Smooth muscle cell of the umbilical artery (primary cell): ENCODE measurements at places on chromosomes 16 and 17. TPM values are rescaled to one million over a fixed set of nuclear protein-coding genes. Genes with fewer than 3 reads are reported as not detected.

The UTS2R gene
- total RNA-seq: not detected in 2 replicates

The ZNF385C gene
- not detected in 2 replicates for total RNA-seq

The SOX8 gene
- under 0.01 and 0.14 TPM in 2 replicates for total RNA-seq

The ERBB2 gene
- 37.4 and 48.8 TPM in 2 replicates for total RNA-seq

The SLC5A11 gene
- not detected in 2 replicates for total RNA-seq

The CHD9NB gene
- 1.5 and 2.2 TPM in 2 replicates for total RNA-seq

The ARHGAP27 gene
- 0.59 and 2.7 TPM in 2 replicates for total RNA-seq

The FAM117A gene
- total RNA-seq: 3.9 and 4.0 TPM in 2 replicates

The PRSS27 gene
- total RNA-seq: 0.30 and 0.42 TPM in 2 replicates

The FGF11 gene
- 5.3 and 7.2 TPM in 2 replicates for total RNA-seq

The CLEC18C gene
- 0.23 and 0.59 TPM in 2 replicates for total RNA-seq

The KRTAP16-1 gene
- not detected in 2 replicates for total RNA-seq

The GOSR2 gene
- 67.4 and 76.4 TPM in 2 replicates for total RNA-seq

The CTU2 gene
- total RNA-seq: 13.5 and 14.3 TPM in 2 replicates

The TSPAN10 gene
- total RNA-seq: 2.1 and 3.6 TPM in 2 replicates

The TEKT5 gene
- total RNA-seq: not detected in 2 replicates

The SPATA33 gene
- total RNA-seq: 5.0 TPM in 2 replicates

The PIRT gene
- total RNA-seq: not detected in 2 replicates

The CYTH1 gene
- 14.5 and 56.4 TPM in 2 replicates for total RNA-seq

The FOXF1 gene
- total RNA-seq: 4.8 and 6.4 TPM in 2 replicates
